GM03348 (cell line): ENCODE measurements at places on chromosomes 4 and X.
A peak's percentile ranks its signal among the peaks of the same experiment; 100 is the strongest.

- DNase-seq: no peak
Observed at GRCh38 chr4:76016393-76016792, 6.9 kb downstream of the CXCL10 start.

DNA sequence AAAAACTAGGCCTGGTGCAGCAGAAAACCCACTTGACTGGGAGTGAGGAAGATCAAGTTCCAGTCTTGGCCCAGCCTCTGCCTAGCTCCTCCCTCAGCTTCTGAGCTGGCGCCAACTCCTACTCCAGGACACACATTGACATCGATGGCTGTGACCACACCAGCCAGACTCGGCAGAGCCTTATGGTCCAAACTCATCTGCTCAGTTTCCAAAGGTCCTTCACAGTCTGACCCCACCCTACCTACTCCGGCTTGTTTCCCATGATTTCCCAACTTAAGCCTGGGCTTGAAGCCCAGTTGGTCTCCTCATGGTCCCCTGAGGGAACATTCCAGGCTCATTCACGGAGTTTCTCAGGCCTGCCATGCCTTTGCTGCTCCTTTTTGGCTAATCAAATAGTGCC is 10.1 kb downstream of the ELF4 start:
- DNase-seq: peak; percentile 73

DNA sequence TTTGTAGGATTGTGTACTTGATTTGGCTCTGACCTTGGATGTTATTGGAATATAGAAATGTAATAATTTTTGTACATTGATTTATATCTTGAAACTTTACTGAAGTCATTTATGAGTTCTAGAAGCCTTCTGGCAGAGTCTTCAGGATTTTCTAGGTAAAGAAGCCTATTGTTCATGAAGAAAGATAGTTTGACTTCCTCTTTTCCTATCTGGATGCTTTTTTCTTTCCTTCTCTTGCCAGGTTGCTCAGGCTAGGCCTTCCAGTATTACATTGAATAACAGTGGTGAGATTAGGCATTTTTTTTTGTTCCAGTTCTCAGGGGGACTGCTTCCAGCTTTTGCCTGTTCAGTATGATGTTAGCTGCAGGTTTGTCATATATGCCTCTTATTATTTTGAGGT is 191.1 kb downstream of the NAA11 start:
- DNase-seq: no peak

GRCh38 chr4:16827794-16828724 is 70.4 kb downstream of the LDB2 start:
- no peak for DNase-seq

- DNase-seq: peak; percentile 51
Observed at GRCh38 chr4:17494258-17495190, 17.4 kb downstream of the QDPR start.

- DNase-seq: no peak
Observed at GRCh38 chr4:53281438-53281837, 84.4 kb downstream of the SCFD2 start.
